ENCODE measurements at places on chromosomes 11 and 22. TPM values are rescaled to one million over a fixed set of nuclear protein-coding genes. Genes with fewer than 3 reads are reported as not detected.

Gene TH
- 0.88 TPM for total RNA-seq

Gene PGA5
- total RNA-seq, result not detected

Gene OR8K3
- total RNA-seq, result not detected

Gene CASP5
- total RNA-seq, result not detected

Gene AGBL2
- total RNA-seq, result 0.48 TPM

Data from RPMI7951 (cell line).